ENCODE measurements at places on chromosomes 2 and 18.

DNA sequence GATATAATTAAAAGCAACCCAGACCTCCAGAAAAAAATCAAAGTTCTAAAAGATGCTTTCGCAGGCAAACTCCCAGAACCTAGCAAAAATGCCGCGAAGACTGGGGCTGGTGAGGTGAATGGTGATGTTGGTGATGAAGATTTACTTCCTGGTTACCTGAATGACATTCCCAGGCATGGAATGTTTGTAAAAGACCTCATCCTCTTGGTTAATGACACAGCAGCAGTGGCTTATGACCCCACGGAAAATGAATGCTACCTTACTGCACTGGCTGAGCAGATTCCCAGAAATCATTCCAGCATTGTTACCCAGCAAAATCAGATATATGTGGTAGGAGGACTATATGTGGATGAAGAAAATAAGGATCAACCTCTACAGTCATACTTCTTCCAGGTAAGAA is 994 bp downstream of the KLHL41 start:
- DNase-seq, result no peak

GRCh38 chr2:52570716-52571115 is 1196.9 kb upstream of the CHAC2 start:
- DNase-seq, result no peak

- DNase-seq, result no peak
Measured at GRCh38 chr2:189719571-189719970, 43.0 kb downstream of the OSGEPL1 start.

DNA sequence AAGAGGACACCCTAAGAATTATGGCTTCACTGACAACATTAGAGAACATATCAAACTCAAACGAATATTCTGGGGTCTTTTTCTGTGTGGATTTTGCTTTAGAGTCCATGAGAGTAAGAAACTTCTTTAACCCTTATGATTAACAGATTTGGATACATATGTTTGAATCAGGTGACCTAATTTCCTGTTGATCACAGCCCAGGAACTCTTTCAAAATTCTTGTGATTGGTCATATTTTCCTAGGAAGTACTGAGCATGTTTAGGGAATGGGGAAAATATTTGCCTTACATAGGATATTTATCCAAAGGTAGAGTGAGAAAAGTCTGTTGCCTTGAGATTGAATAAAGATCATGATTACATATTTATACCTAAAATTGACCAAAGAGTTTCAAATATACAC is 160.0 kb downstream of the KCNH7 start:
- DNase-seq, result no peak

GRCh38 chr2:237889016-237889415 is 29.6 kb downstream of the RAMP1 start:
- no peak for DNase-seq

GRCh38 chr2:23761638-23762037 is 165.3 kb downstream of the ATAD2B start:
- DNase-seq, result no peak

DNA sequence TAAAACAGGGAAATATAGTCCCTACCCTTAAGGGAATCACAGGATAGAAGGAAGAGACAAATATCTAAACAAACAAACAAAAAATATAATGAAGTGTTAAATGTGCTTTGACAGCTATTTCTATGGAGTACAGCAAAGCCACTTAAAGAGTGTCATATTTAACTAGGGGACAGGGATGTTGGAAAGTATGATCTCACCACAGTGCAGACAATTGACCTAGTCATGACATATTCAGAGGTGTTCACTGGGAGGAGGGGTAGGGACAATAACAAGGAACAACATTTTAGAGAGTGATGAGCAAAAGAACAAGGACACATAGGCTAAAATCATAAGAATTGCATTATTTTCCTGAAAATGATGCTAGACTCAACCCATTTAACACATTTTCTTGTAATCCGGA is 107.5 kb downstream of the TMEM163 start:
- no peak for DNase-seq

GRCh38 chr2:234492717-234493485 is 4.0 kb downstream of the ARL4C start:
- DNase-seq, result no peak

- no peak for DNase-seq
Measured at GRCh38 chr18:57980573-57981307, 63.3 kb upstream of the NEDD4L start.

- no peak for DNase-seq
Measured at GRCh38 chr2:46555011-46555410, 75.6 kb downstream of the TMEM247 start.

DNA sequence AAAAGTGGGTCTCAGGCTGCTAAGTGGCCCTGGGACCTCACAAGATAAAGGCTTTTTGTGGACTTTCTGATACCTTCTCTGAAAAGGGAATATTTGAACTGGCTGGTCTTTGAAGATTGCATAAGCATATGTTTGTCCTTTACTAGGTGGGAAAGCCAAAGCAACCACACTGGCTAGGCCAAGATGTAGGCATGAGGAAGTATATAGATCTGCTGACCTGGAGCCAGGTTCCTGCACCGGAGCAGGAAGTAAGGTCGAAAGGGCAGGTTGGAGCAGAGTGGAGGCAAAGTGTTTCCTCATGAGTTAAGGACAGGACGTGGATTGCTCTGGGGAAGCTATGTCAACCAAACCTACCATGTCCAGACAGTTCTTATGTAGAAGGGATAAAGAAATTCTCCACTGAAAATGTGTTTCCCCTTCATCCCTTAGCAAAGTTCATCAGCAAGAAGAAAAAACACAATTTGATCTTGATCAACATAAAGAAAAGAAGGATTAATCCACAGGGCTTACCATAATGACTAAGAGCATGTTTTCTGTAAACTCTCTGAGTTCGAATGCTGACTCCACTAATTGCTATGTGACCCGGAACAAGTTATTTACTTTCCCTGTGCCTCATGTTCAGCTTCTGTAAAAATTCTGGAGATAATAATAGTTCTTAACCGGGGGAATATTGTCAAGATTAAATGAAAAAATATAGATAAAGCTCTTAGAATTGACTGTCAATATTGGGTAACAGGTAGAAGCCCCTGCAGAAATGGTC is 156.1 kb upstream of the SRD5A2 start:
- no peak for DNase-seq

GRCh38 chr2:106996171-106996769 is 110.3 kb upstream of the ST6GAL2 start:
- no peak for DNase-seq

DNA sequence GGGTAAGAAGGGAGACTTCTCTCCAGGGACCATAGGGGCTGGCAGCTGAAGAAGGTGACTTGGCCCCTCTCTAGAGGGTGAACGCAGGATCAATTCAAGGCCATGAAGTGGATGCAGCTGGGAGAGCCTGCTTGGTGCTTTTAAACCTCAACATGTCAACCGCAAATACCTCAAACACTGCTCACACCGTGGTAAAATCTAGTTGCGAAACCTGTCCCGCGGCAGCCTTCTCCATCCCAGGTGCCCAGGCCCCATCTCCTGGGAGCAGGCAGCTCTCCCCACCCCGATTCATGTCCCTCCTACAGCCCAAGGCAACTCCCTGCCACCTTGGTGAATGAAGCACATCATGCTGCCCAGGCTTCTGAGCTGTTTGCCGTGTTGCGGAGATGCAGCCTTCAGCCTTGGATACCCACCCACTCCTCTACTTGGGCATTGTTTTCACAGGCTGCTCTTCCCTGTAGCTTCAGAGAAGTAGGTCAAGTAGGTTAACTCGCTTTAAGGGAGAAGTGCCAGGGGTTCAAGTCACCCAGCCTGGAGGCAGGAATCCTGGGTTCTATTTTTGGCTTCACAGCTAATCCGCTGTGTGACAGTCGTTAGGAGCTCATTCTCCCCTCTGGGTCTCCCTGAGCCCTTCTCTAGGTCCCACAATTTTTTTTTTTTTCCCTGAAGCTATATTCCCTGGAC is 6.2 kb upstream of the EFR3B start:
- no peak for DNase-seq

- DNase-seq, result no peak
Measured at GRCh38 chr2:170255971-170256370, 78.0 kb downstream of the MYO3B start.

GRCh38 chr2:64338910-64339500 is 115.0 kb upstream of the LGALSL start:
- no peak for DNase-seq

- no peak for DNase-seq
Measured at GRCh38 chr2:150292807-150293206, 194.7 kb downstream of the RND3 start.

- DNase-seq, result no peak
Measured at GRCh38 chr2:241234962-241235740, 46.7 kb downstream of the ANO7 start.

DNA sequence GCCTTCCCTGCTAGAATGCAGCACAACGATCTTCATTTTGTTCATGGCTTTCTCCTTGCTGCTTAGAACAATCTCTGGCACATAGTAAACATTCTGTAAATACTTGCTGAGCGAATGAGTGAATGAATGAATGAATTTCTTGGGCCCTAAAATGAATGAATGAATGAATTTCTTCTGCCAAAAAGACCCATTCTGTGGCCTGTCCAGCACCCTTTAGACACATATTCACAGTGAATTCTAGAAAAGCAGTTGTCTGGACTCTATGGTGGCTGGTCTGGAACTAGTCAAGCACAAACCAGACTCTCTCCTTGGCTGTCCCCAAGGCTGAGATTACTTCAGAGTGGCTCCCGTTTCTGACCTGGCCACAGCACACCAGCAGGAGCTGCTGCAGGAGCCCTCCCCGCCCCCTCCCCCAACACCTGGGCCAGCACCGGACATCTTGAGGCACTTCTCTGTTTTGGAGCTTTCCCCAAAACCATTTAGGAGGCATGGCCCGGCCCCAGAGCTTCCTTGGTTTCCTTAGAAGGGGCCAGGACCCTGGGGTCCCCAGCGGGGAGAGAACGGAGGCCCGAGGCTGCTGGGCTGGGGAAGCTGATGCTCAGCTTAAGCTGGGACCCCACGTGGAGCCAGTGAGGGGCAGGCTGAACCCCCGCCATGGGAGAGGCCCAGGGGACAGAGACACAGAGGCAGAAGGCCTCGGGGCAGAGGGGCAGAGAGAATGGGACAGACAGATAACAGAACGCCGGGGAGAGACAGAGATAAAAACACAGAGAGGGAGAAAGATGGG is 159.0 kb downstream of the ZFP36L2 start:
- no peak for DNase-seq

DNA sequence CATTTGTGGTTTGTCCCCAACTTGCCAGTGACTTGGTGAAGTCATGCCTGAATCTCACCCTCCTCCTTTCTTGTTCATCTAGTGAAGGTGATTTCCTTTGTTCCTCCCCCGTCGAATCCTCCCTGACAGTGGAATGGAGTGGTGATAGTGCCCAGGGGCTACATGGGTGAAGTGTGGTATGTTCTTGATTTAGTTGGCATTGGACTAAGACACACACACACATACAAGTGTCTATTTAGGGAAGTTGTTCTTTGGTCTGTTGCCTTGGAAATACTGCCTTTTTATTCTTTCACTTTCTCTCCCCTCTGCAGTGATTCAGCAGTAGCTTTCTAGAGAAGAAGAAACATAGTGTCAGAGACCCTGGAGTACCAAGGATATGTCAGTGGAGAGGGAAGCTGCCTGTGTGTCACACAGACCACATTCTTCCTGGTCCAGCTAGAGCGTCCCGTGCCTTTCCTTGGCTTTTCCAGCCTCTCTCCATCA is 10.9 kb downstream of the INPP4A start:
- DNase-seq, result no peak

DNA sequence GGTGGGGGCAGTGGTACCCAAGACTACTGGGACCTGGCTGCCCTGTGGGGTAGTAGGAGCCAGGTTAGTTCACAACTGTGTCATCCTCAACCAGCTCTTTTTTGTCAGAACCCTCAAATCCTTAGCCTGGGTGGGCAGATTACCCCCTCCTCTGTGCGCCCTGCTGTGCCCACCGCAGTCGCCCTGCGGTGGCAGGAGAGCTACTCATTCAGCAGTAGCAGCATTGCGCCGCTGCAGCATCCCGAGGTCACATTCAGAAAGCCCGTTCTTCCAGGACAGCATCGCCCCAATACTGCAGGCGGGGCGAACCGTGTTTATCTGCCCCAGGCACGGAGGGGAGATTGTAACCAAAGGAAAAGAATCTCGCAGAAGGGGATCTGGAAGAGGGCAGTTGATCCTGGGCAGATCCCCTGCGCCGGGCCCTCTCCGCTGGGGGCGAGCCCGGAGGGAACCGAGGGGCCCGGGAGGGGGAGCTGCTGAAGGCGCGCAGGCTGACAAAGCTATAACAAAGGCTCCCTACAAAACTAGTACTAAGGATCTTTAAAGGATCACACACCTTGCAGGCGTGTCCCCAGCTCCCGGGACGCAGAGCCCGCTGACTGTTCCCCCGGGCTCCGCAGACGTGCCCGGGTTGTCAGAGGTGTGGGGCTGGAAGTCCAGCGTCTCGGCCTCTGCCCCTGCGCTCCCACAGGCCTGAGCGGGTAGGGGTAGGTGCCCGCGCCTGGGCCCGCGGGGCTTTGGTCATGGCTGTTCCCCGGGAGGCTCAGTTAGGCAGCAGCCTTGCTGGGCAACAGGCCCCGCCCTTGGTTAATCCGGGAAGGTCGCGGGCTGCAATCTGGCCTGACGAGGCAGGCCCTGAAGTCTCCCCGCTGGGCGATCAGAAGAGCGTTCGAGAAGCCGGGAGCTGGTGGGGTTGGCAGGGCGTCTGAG is 13.2 kb downstream of the POU3F3 start:
- no peak for DNase-seq

GRCh38 chr2:224887141-224887540 is 155.1 kb downstream of the DOCK10 start:
- no peak for DNase-seq

- no peak for DNase-seq
Measured at GRCh38 chr2:205745661-205746419, 63.5 kb downstream of the NRP2 start.

DNA sequence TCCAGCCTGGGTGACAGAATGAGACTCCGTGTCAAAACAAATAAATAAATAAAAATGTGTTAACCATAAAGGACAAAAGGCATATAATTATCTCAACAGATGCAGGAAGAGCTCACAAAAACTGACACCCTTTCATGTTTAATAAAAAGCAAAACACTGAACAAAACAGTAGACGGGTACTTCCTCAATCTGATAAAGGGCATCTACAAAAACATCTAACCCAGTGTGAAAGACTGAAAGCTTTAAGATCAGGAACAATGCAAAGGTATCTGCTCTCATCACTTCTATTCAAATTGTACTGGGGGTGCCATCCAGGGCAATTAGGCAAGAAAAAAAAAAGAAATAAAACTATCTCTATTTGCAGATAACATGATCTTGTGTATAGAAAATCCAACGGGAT is 11.7 kb upstream of the NCL start:
- DNase-seq, result no peak

Measured in HEK293T (cell line).